T-helper 22 cell (primary cell): ENCODE measurements at places on chromosomes 1 and 21.

- no peak for DNase-seq
These were observed 344.8 kb downstream of the CHRM3 start for GRCh38 chr1:239731082-239731748.

- DNase-seq, result no peak
These were observed 161.6 kb downstream of the GLUL start for GRCh38 chr1:182229921-182230491.

DNA sequence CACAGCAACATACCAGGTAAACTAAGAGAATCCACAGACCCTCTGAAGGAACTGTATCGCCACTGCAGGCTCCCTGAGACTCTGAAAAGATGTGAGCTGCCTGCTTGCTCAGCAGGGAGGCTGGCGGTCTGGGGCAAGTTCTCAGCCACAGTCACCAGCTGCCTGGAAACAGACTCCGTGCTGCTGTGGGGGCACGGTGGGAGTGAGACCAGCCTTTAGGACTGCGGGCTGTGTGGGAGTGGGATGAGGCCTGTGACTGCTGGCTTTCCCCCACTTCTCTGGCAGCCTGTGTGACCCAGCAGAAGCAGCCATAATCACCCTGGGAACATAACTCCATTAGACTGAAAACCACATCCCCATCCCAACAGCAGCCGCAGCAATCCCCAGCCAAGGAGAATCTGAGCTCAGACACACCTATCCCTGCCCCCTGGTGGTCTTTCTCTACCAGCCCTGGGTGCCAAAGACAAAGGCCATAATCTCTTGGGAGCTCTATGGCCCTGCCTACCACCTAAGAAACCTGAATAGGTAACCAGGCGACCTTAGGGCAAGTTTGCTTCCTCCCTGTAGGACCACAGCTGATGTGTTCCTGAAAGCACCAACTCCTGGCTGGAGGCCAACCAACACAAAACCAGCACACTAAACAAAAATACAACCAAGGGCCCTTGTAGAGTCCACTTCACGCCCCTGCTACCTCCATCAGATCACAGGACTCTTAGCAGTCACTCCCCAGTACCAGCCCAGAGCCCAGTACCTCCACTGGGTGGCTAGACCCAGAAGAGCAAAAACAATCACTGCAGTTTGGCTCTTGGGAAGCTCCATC is 151.5 kb downstream of the SMYD3 start:
- DNase-seq, result no peak

DNA sequence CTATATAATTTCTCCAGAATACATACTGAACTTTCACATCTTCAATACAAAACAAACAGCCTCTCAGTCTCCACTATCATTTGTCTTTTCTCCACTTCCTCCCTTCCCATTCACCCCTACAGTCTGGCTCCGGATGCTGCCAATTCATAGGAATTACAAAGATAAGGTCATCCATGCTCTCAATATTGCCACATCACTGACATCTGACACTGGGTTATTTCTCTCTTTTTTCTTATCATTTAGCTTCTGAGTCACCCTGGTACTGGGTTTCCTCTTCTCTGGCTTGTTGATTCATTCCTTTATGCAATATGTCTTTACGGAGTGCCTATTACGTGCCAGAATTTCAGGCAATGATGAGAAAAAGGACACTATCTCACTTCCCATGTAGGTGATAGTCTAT is 3.1 kb upstream of the SH3BP5L start:
- DNase-seq, result no peak

DNA sequence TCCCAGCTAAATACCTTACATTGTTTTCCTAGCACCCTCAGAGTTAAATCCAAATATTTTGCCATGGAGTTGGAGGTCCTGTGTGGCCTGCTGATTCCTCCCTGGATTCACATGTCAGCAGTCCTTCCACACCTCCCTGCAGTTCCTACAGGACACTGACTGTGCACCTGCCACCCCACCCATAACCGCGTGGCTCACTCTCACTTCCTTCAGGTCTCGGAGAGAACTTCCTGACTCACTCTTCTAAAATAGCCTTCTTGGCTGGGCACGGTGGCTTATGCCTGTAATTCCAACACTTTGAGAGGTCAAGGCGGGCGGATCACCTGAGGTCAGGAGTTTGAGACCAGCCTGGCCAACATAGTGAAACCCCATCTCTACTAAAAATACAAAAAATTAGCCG is 8.4 kb upstream of the CAMTA1 start:
- no peak for DNase-seq

DNA sequence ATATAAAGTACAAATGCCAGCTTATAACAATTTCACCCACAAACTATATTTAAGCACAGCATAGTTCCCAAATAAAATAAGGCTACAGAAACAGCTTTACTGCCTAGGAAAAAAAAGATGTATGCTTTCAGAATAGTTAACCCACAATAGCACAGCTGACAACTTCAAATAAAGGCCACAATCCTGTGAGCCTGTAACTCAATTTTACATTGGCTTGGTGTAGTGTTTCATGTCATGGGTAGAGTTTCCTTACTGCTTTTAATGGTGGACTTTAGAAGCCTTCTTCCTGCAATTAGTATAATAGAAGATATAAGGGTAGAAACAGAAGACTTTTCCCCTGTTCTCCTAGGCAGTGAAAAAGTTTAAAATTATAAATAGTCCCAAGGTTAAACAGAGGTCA is 44.3 kb upstream of the ZC3H11B start:
- DNase-seq, result no peak

DNA sequence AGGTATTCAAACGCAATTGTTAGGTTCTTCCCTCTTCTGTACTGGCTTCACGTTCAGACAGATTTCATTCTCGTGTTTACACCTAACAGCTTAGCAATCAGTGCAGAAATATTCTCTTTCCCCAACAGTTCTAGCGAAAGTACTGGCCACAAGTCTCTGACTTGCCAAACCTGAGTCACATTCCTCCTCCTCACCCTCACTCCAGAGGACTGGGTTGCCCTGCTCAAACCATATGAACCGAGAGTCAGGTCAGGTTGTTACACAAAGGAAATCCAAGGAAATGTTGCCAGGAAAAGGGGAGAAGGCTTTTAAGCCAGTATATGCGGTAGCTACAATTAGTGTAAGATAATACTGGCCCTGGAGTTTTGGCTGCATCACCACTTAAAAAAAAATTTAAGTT is 282.5 kb downstream of the RGS7 start:
- no peak for DNase-seq

DNA sequence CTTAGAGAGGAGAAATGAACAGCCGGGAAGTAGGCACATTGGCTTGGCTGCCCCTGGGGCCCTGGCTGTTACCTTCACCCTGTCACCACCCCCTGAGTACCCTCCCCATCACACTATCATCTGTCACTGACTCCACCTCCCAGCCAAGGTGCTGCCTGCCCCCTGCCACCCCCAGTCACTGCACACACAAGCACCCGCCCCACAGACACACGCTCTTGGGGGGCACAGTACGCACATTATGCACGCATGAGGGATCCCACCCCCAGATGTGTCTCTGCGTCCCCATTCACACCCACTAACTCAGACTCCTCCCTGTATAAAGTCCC is 223.3 kb downstream of the PTPRU start:
- DNase-seq, result no peak

DNA sequence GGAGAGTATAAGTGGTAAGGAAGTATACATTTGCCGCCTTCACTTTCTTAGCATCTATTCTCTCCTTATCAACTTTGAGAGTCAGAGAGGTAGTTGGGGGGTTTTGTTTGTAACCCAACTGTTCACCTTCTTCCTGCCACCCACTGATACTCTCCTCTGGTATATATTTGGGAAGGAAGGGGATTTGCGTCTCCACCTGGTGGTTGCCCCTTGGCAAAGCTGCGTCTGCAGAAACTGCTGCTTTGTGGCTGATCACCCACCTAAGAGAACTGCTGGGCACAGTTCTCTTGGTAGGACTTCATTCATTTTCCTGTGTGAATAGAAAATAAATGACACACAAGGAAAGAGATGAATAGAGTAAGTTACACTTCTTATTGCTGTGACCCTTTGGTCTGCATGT is 87.0 kb downstream of the SYT14 start:
- no peak for DNase-seq

DNA sequence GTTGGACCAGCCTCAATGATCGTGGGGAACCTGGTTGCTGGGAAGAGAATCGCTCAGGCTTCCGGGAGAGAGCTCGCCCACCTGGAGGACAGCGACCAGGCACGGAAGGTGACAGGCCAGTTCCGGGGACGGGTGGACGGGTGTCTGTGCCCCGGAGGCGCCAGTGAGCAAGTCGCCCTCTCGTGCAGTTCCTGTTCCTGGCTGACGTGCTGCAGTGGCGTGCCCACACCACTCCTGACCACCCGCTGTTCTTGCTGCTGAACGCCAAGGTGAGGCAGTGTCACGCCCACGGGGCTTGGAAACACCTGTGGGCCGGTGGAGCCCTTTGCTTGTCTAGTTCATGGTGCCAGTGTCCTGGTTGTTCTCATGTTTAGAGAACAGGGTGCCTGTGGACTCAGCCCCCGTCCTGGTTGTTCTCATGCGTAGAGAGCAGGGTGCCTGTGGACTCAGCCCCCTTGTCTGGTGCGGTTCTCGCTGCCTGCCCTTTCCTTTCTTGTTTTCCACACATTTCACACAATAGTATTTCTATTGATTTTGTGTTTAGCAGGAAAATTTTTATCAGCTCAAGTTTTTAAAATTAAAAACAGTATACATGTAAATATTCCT is 53.1 kb downstream of the S100B start:
- no peak for DNase-seq

DNA sequence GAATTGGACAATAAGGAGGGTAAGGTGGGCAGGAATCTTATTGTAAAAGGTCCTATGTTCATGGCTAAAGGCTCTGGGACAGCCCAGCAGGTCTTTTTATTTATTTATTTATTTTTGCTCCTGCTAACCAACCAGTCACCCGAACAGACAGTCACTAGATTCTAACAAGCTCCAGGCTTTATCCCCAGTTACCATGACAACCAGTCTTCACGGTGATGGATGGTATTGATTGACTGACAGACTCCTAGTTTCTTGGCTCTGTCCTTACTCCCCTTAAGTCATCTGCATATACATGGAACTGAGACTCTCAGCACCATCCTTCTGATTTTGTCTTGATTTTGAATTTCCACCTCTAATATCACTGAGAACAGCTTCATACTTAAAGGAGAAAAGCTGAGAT is 44.3 kb downstream of the C8A start:
- no peak for DNase-seq

DNA sequence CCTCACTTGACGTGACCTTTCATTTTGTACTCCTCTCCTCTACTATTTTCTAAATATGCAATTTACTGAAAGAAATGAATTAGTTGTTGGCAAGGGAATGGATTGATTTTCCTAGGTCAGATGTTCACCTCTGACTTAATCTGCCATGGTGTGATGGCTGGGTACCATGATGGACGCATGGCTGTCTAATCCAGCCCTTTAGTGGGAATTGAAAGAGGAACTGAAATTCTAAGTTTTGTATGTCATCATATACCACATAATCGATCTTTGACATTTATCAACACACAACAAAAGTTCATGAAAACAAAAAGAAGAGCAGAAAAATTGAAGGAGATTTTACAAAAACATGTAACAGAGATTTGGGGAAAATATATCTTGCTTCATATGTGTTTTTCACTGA is 331.3 kb upstream of the SNX7 start:
- no peak for DNase-seq

DNA sequence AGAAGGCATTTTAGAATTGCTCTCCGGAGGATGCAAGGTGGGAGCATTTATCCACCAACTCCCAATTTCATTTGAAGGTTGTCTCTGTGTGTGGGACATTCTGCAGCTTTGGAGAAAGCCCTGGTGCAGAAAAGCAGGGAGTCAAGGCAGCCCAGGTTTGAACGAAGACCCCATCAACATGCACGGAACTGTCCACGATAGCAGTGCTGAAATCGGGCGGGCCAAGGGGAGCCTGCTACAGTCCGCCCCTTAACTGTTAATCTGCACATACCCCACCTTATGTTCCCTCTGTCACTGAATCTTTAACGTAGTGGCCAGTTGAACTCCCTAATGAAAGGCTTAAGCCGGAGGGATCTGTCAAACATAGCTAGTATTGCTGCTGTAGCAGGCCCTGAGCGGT is 68.8 kb upstream of the C1orf174 start:
- DNase-seq, result no peak

DNA sequence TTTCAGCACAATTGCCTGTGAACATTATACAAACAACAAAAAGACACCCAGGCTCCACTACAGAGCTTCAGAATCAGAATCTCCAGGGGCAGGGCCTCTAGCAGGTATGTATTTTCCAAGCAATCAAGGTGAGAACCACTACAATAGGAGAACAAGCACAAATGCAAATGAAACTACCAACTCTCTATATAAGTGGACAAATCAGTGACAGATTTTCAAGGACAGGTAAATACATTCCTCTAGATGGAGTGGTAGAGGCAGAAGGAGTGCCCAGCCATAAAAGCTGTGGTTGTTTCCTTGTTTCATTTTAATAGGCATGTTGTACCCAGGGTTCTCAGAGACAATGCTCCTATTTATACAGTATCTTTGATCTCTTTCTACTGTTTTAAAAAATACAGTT is 20.1 kb upstream of the CCDC17 start:
- no peak for DNase-seq

- DNase-seq, result peak; percentile 58
These were observed 32.4 kb upstream of the NFIA start for GRCh38 chr1:61049850-61050540.

- no peak for DNase-seq
These were observed 32.6 kb downstream of the TRIT1 start for GRCh38 chr1:39850606-39851216.

GRCh38 chr1:170556917-170557316 is 25.0 kb downstream of the GORAB start:
- DNase-seq, result no peak

- no peak for DNase-seq
These were observed 120.7 kb downstream of the NFIA start for GRCh38 chr1:61202854-61203598.

GRCh38 chr1:230425252-230426091 is 660 bp downstream of the PGBD5 start:
- DNase-seq, result no peak

DNA sequence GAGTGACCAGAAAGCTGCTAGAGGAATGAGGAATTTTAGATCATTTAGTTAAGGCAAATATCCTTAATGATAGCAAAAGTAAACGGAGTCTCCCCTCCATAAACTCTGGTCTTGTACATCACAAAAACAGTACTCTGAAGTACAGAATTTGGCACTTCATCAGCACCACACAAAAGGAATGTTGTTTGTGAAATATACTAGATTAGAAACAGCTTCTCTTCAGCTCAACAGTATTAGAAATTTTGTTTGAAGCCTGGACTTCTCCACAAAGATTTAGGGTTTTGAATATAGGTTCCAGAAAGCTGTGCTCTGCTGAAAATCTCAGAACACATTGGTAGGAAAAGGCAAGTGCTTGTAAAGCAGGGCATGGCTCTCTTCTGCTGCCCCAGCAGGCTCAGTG is 135.1 kb upstream of the PTGFR start:
- DNase-seq, result no peak

GRCh38 chr1:248243204-248243603 is 12.0 kb downstream of the OR2M4 start:
- DNase-seq, result no peak

DNA sequence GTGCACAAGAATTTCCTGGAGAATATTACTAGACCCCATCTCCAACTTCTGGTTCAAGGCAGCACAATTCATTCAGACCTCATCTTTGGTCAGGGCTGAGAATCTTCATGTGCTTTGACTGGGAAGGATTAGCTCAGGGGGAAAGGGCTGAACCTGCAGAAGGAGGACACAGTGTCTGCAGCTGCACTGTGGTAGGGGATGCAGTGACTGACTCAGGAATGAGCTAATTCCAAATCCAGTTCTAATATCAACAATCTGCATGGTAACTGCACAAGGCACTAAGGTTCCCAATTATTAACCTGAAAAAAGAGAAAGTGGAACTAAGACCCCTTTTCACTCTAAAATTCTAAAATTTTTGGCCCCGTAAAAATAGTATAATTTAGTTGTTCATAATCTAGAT is 31.6 kb downstream of the TTLL7 start:
- DNase-seq, result no peak

GRCh38 chr1:39154553-39155421 is 49.7 kb upstream of the MACF1 start:
- no peak for DNase-seq
